ENCODE measurements at places on chromosomes 1 and 21.

DNA sequence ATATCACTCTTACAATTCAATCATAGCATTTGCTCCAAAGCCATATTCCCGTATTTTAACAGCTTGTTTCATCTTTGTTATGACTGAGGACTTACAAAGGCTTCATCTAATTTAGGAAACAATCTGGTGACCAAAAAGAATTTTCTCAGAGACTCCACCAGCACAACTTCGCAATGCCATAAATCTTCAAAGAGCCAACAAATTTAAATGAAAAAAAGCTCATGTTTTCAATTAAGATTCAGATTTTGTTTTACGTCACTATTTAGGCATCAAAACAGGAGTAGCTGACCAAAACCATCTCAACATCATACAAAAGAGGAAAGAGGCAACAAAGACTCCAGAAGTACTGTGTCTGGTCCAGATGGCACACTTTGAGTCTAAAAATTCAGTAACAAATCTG lies 373.3 kb downstream of the TTLL7 start:
- no peak for DNase-seq

GRCh38 chr21:22288885-22289499 lies 1290.8 kb downstream of the NCAM2 start:
- no peak for DNase-seq

DNA sequence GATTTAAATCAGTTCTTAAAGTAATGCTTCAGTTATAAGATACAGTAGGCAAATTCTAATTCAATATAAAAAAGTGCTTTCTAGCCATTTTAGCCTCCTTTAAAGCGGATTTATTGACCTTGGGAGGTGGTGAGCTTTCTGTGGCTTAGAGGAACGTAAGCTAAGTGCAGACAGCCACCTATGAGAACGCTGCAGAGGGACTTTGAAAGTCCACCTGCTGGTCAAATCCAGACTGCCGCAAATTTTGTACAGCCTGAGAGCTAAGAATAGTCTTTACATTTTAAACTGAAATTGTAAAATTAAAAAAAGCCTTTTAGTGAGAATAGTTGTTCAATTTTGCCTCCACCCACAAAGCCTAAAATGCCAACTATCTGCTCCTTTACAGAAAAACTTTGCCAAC lies 67.0 kb upstream of the SSX2IP start:
- DNase-seq: no peak

DNA sequence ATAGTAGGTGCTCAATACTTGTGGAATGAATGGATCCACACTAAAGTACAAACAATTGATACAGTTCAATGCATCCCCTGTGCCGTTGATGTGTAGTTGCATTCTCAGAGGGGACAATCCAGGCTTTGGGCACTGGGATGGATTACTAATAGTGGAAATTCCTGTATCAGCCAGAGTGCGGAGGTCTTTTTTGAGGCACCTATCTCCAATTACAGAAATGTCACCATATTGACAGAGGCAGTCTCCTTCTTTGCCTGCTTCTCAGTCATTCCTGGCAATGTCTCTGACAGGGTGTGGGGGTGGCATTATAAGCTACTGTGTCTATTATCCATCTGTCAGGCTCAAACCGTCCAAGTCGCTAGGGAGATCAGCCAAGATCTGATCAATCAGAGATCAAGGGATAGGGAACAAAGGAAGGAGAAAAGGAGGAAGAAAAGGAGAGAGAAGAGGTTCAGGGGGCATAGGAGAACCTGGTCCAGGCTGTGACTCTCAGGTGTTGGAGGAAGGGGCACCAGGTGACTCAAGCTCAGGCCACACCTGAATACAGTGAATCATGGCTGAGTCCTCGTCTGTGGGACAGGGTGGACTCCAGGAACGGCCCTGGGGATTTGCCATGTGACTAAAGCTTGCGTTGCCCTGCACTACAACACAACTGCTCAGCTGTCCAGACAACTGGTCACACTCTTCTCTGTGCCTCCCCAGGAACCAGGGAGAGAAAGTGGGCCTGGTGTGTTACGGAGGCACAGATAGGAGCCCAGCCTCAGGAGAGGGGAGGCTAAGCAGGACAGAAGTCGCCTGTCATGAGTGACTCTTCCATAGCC lies 3.4 kb upstream of the LAMB3 start:
- DNase-seq: no peak

DNA sequence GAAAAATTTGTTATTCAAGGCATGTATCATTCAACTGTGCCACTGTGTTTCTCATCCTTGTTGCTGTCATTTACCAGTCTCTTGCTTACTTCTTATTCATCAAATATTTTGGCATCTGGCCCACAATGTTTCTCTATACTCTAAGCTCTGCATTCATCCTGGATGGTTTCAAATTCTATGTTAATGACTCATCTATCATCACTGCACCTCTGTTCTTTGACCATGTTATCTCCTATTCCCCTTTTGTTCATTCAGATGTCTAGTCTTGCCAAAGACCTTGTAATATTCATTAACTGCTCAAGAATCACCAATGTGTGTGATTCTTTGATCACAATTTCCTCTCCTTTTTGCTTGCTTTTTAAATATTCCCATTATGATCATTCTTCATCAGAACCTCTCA lies 54.6 kb upstream of the PRKACB start:
- DNase-seq: peak; percentile 28

DNA sequence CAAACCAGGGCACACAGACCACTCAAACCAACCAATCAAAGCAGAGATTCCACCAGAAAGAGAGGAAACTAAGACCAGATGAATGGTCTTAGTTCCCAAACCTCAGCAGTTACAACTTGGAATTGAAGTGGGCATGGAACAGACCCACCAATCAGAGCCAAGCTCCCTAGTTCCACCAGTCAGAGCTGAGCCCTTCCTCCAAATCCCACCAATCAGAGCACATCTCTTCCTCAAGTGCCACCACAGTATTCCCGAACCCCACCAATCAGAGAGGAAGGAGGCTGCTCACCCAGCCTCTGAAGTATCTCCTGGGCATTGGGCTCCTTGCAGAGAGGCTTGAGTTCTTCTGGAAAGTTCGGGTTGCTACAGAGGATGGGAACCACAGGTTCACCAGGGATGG lies 1.4 kb downstream of the GUCA2A start:
- DNase-seq: no peak

DNA sequence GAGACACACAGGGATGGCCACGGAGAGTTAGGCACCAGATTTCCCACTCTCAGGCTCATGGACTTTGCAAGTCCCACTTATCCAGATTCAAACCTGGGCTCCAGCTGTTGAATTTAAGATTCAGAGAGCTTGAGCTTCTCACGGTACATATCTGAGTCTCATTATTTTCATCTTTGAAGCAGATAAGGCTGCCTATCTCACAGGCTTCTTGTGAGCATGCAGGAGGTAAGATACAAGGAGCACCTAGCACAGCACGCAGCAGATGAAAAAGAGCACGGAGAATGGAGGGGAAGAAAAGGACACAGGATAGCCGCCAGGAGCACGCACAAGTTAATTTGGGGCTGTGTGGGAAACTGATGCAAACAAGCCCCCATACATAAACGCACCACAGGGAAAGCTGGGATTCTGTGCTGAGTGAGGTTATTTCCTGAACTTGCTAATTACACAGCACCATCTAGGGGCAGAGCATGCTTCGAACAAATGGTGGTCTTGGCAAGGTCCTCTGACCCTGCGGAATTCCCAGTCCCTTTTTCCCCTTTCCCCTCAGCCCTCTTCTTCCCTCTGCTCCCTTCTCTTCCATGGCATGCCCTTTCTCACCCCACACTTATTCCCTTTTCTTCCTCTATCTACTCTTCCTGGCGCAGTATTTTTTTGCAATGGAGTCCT lies 134.7 kb upstream of the VANGL1 start:
- DNase-seq: no peak

GRCh38 chr1:222716393-222716792 lies 4.0 kb downstream of the BROX start:
- no peak for DNase-seq

- DNase-seq: peak; percentile 84
These were observed 1.2 kb upstream of the HIVEP3 start for GRCh38 chr1:41919764-41920397.

- DNase-seq: no peak
These were observed 67.8 kb downstream of the RNF220 start for GRCh38 chr1:44472620-44473525.

- DNase-seq: no peak
These were observed 110.5 kb downstream of the TOMM20 start for GRCh38 chr1:235018161-235018560.

GRCh38 chr1:50476800-50477199 lies 53.6 kb upstream of the DMRTA2 start:
- DNase-seq: no peak

- no peak for DNase-seq
These were observed 114.1 kb downstream of the WDR3 start for GRCh38 chr1:118043624-118044023.

- DNase-seq: no peak
These were observed 63.6 kb downstream of the CD46 start for GRCh38 chr1:207815466-207815865.
